Activated T-cell treated with anti-CD3 and anti-CD28 coated beads, Interleukin-2, amount 50 U/mL, for 24 hours (primary cell): ENCODE measurements at places on chromosomes 2 and 18.
A peak's percentile ranks its signal among the peaks of the same experiment; 100 is the strongest.

- peak; percentile 59 for DNase-seq
Observed at GRCh38 chr2:216404010-216404618, 8.2 kb upstream of the SMARCAL1 start.

GRCh38 chr2:236666646-236667204, 97.1 kb downstream of the ACKR3 start:
- DNase-seq, result no peak

- no peak for DNase-seq
Observed at GRCh38 chr2:47664817-47665216, 118.1 kb upstream of the MSH6 start.

DNA sequence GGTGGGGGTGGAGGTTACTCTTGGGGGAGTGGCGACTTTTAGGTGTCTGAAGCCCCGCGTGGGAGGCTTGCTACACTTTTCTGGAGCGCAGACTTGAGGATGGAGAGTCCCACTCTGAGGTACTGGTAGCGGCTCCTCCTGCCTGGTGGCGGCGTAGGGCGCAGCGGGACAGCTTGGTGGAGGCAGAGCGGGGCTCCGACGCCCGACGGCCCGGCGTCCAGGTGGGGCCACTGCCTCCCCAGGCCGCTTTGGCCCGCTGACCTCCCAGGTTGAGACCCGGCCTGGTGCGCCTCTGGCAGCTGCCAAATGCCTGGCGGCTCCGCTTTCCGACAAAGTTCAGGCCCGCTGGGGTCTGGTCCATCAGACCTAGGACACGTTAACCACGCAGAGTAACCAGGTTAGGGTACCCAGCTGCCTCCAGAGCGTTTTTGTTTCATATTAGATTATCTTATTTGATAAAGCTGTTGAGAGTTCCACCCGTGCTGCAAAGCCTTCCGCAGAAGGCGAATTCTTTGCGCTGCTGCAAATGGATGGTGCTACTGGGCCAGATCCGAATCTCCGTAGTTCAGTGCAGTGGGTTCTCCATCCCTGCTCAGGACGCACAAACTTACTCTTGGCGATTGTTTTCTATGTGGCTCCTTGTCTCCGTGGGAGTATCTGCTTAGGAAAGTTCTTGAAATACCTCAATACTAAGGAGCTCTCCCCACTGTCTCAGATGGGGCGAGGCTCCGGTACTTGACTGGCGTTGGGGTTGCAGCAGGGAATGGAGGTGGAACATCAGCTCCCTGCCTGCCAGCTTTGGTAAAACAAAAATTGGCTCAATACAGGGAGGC, 405.9 kb downstream of the XIRP2 start:
- DNase-seq, result peak; percentile 38

DNA sequence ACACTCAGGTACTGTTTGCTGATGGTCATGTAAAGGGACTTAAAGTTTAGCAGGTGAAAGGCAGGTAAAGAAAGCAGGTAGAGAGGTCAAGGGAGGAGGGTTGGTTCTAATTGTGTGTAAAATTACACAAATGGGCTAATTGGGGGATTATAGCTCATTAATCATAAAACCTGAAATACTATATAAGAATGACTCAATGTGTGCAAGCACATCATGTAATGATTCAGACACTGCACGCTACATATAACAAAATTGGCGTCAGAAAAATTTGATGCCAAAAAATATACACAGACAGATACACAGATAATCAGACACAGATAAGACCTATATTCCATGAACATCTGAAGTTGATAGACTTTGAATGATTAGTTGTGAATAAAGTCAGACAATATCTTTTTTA, 120.7 kb upstream of the LMAN1 start:
- no peak for DNase-seq
